ENCODE measurements at places on chromosomes 11 and 22. TPM values are rescaled to one million over a fixed set of nuclear protein-coding genes. Genes with fewer than 3 reads are reported as not detected.

DNA sequence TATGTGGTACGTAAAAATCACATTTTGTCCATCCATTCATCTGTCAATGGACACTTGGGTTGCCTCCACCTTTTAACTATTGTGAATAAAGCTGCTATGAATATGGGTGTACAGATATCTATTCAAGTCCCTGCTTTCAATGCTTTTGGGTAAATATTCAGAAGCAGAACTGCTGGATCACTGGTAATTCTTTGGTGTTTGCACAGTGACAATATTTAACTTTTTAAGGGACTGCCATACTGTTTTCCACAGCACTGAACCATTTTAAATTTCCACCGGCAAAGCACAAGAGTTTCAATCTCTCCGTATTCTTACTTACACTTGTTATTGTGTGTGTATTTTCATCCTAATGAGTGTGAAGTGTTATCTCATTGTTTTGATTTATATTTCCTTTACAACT lies 79.4 kb downstream of the RBFOX2 start:
- H3K36me3 ChIP-seq = no peaks in the 10 kb centered on the region
- no peak overlapping the region for H3K4me3 ChIP-seq
- no peak overlapping the region for H3K27ac ChIP-seq
- peaks cover 14% of the 10 kb centered on the region for H3K4me1 ChIP-seq
- no peak for DNase-seq
- no peaks in the 10 kb centered on the region for H3K27me3 ChIP-seq

- H3K36me3 ChIP-seq = no peaks in the 10 kb centered on the region
- H3K27me3 ChIP-seq = no peaks in the 10 kb centered on the region
These were observed 924 bp downstream of the C11orf65 start for GRCh38 chr11:108466405-108466804.

- no peaks in the 10 kb centered on the region for H3K27me3 ChIP-seq
- no peaks in the 10 kb centered on the region for H3K36me3 ChIP-seq
- H3K4me1 ChIP-seq = peaks cover 17% of the 10 kb centered on the region
- no peak for DNase-seq
These were observed 9.5 kb downstream of the TNNT3 start for GRCh38 chr11:1928891-1929541.

GRCh38 chr22:40381461-40381860 lies 11.1 kb downstream of the SGSM3 start:
- H3K4me3 ChIP-seq = no peak overlapping the region
- H3K36me3 ChIP-seq = no peaks in the 10 kb centered on the region
- DNase-seq = no peak
- no peaks in the 10 kb centered on the region for H3K27me3 ChIP-seq
- no peaks in the 10 kb centered on the region for H3K4me1 ChIP-seq

DNA sequence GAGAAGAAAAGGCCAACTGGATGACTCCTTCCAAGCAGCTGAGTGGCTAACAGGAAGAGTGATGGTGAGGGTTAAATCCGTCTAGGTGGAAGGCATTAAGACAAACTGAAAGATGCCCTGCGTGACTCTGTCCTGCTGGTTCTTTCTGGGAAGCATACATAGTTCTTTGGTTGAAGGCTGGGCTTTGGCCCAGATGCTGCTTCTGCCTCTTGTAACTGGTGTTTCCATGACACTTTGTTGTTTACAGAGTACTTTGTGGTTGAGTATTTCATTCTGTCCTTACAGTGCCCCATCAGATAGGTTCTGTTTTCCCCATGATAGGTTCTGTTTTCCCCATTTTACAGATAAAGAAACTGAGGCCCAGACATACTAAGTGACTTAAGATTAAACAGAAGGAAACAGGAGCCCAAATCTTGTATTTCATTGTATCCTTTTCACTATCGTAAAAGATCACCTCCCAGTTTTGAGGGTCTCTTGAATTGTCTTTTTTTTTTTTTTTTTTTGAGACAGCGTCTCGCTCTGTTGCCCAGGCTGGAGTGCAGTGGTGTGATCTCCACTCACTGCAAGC lies 124.3 kb upstream of the RASSF10 start:
- H3K36me3 ChIP-seq = no peaks in the 10 kb centered on the region
- no peak for DNase-seq
- no peaks in the 10 kb centered on the region for H3K27me3 ChIP-seq
- peaks cover 17% of the 10 kb centered on the region for H3K4me1 ChIP-seq

DNA sequence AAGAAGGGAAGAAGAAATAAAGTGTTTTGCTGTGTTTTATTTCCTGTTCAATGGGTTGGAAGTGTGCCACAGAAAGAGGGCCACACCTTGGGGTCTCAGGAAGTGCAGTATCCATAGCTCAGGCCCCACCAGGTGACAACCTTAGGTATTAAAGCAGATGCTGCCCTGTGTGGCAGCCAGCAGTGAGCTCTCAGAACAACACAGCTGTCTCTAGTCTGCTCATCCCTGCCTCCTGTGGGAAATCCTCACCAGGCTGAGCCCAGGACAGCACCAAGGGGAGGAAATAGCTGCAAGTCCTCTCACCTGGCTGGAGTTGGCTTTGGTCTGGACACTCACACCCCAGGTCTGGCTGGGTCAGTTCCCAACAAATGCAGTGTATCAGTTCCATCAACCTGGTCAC lies 25.1 kb downstream of the ARL14EP start:
- H3K4me1 ChIP-seq = no peaks in the 10 kb centered on the region
- H3K27ac ChIP-seq = no peak overlapping the region
- DNase-seq = no peak
- no peak overlapping the region for H3K4me3 ChIP-seq
- no peaks in the 10 kb centered on the region for H3K27me3 ChIP-seq

DNA sequence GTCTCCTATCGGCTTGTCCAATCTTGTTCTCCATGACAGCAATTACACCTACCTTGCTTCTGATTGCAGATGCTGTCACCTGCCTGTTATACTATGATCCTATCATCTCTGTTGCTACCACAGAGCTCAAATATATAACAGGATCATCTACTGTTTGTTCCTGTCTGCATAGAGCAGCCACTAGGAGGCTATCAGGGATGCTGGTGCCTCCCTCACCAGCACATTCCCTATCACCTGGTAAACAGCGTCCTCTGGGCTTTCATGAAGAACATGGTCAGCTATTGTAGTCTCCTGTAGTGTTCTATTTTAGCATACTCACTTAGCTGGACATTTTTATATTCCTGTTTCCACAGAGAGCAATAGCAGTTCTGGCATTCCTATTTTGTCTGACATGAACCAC lies 87.8 kb upstream of the FAT3 start:
- H3K4me1 ChIP-seq = no peaks in the 10 kb centered on the region
- no peak overlapping the region for H3K27ac ChIP-seq

DNA sequence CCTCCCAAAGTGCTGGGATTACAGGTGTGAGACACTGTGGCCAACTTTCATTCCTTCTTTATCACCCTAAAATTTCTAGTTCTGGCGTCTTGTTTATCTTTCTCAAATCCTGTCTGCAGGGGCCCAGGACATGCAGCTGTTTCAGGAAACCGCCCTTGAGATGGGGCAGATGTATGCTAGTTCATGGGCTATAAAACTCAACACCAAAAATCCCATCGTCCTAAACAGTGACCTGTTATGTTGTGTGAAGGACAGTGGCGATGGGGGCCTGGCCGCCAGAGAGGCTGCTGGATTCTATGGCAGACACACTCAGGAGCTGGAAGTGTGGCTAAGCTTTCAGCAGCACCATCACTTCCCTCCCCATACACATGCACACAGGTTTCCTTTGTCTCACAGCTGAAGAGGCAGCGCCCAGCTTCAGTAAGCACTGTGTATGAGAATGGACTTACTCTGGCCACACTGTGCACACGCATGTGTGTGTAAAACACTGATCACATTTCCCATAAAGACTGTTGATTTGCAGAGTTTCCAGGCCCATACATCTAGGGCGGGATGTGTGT lies 36.7 kb downstream of the MARK2 start:
- H3K27ac ChIP-seq = no peak overlapping the region
- peaks cover 5% of the 10 kb centered on the region for H3K36me3 ChIP-seq
- H3K4me1 ChIP-seq = peaks cover 27% of the 10 kb centered on the region
- DNase-seq = no peak
- H3K4me3 ChIP-seq = no peak overlapping the region
- H3K27me3 ChIP-seq = no peaks in the 10 kb centered on the region

- no peak for DNase-seq
- peak overlapping the region; percentile 75 for H3K27ac ChIP-seq
- H3K4me3 ChIP-seq = no peak overlapping the region
- no peaks in the 10 kb centered on the region for H3K36me3 ChIP-seq
- H3K4me1 ChIP-seq = peaks cover 35% of the 10 kb centered on the region
These were observed 35.7 kb upstream of the MICAL2 start for GRCh38 chr11:12074529-12075195.

DNA sequence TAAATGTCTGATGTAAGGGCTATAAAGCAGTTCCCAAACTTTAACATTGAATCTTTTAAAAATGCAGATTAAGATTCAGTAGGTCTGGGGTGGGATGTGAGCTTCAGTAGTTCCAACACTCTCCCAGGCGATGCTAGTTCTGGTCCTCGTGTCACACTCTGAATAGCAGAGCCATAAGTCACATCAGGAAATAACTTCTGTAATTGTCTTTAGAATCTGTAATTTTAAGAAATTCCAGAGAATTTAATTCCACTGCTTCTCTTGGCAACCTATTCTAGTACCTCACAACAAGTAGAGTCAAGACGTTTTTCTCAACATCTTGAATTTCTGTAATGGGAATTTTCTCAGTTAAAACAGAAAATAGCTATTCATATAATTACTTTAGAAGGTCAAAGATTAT lies 223.1 kb downstream of the TMEM135 start:
- no peaks in the 10 kb centered on the region for H3K27me3 ChIP-seq
- no peak for DNase-seq
- H3K36me3 ChIP-seq = no peaks in the 10 kb centered on the region
- H3K4me3 ChIP-seq = no peak overlapping the region

GRCh38 chr22:35921044-35921443 lies 107.6 kb downstream of the RBFOX2 start:
- DNase-seq = no peak
- H3K27me3 ChIP-seq = no peaks in the 10 kb centered on the region

DNA sequence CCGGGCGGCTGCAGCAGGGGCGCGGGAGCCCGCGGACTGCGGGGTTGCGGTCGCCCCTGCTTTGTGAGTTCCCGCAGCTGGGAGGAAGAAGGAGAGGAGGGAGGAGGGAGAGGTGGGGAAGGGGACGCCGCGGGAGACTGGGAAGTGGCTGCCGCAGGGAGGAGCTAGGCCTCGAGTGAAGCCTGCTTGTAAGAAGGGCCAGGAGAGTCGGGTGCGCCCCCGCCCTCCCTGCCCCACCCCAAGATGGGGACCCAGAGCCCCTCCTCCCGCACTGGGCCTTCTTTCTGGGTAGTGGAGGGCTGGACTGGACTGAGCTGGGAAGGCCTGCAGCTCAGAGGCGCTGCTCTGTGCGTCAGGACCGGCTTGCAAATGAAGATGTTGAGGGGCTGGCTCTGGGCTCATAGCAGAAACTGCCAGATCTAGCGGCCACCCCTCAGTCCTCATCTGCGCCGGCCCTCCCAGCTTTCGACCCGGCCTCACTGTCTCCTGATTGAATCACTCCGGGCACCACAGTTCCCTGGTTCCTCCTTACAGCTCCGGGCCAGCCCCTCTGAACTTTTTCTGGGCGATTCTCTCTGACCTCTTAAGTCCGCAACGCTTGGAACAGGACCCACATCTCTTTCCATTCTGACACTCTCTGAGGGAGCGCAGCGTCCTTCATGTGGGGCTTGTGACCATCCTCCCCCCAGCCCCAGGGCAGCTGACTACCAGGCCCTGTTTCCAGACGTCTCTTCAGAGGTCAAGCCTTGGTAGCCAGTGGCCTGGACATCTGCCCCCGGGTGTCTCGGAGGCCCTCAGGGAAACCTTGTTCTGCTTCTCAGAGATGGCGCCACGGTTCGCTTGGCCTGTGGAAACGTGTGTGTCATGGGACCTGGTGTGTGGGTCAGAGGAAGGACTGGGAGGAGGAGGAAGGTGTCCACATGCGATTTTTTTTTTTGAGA lies 21.9 kb downstream of the SERPINH1 start:
- no peaks in the 10 kb centered on the region for H3K36me3 ChIP-seq
- H3K27me3 ChIP-seq = no peaks in the 10 kb centered on the region
- H3K27ac ChIP-seq = peak overlapping the region; percentile 83
- peaks cover 6% of the 10 kb centered on the region for H3K4me1 ChIP-seq
- DNase-seq = peak; percentile 55
- H3K4me3 ChIP-seq = peak overlapping the region; percentile 60

DNA sequence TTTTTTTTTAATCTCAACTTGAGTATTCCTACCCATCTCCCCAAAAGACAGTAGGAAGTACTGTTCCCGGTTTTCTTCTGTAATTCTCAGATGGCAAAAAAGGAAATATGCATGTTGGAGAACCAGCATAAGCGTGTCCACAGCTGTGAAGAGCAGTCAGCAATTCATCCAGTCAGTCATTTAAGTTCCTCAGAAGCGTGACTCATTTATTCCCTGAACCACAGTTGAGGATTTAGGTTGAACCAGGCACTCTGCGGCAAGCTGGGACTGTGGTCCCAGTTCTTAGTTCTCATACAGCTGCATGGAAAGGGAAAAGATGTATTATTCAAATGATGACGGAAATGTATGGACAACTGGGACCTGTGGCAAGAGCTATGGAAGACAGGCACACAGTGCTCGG lies 61.0 kb upstream of the MYO18B start:
- no peak for DNase-seq
- H3K27ac ChIP-seq = no peak overlapping the region
- no peaks in the 10 kb centered on the region for H3K4me1 ChIP-seq
- H3K27me3 ChIP-seq = no peaks in the 10 kb centered on the region

GRIK4 gene
- not detected for total RNA-seq

ACAD8 gene
- total RNA-seq = 29.6 TPM

RTN4R gene
- total RNA-seq = 0.29 TPM

HPX gene
- not detected for total RNA-seq

APOL3 gene
- 16.6 TPM for total RNA-seq

All from gastrocnemius medialis (tissue), 4 donors.